ENCODE measurements at places on chromosomes 4 and X.

- DNase-seq, result no peak
Measured at GRCh38 chr4:12421364-12421763, 992.7 kb upstream of the HS3ST1 start.

- DNase-seq, result no peak
Measured at GRCh38 chr4:53233114-53233795, 132.6 kb downstream of the SCFD2 start.

GRCh38 chrX:96182366-96182765, 502.3 kb upstream of the DIAPH2 start:
- DNase-seq, result no peak

DNA sequence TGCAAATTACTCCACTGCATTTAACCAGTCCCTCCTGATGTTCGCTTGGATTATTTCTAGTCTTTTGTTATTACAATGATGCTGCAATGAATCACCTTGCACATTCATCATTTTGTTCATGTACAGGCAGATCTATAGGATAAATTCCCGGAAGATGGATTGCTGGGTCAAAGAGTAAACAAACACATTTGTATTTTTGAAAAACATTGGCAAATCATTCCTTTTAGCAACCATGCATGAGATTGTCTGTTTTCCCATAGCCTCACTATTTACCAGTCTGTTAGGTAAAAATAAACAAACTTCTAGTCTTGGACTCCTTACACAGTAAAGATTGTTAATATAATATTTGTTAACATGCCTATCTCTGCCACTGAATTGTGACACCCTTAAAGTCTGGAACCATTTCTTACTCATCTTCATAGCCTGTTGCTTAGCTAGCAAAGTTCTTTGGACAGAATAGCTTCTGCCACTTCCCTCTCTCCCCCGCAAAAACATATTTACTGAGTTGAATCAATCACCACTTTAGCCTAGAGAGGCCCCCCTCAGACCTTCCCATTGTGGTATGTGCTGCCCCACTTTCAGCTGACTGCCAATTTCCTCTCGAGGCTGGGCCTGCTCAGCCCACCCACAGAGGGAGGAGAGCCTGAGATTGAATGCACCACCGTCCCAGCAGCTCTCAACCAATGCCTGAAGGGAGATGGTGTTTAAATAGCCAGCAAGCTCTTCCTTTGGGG, 108.4 kb upstream of the ATXN3L start:
- DNase-seq, result no peak

DNA sequence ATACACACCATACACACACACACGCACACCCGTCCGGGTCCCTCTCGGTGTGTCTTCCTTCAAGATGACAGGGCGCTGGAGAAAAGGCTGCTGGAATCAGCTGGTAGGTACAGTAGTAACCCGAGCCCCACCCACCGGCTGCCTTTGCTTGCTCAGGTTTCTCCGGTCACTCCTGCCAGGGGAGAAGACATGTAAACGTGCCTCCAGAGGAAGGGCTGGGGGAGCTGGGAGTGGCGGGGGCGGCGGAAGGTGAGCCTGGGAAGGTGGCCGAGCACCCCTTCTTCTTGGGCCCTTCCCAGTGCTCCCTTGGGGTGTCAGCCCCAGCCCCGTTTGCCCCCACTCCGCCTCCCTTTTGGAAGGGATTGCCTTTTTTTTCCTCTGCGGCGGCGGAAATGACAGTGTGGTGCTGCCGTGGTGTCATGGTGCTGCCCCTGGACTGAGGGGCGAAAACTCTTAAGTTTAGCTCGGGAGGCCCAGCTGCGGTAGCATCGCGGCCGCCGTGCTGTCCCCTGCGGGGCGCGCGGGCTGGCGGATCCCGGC, at the start of gene MID2:
TSS of gene MID2 (plus strand) at position 169 of the 540 bp plus-strand sequence. CDS start 561 bp downstream, outside the sequence.
- DNase-seq, result peak; percentile 7

DNA sequence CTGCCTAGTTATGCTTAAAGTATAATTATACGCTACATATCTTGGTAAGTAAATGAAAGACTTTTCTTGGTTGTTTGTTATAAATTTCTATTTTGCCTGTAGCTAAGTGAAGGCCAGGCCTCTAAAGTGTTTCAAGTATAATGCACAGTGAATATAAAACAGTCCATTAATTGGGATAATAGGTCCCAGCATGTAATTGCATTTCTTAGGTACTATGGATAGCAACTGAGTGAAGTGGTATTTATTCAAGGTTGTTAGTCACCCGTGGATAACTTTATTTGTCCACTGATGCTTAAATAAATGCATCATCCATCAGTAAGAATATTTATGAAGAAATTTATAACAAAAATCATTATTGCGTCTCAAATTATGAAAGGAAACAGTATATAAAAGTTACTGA, 59.1 kb downstream of the TEX13C start:
- no peak for DNase-seq

DNA sequence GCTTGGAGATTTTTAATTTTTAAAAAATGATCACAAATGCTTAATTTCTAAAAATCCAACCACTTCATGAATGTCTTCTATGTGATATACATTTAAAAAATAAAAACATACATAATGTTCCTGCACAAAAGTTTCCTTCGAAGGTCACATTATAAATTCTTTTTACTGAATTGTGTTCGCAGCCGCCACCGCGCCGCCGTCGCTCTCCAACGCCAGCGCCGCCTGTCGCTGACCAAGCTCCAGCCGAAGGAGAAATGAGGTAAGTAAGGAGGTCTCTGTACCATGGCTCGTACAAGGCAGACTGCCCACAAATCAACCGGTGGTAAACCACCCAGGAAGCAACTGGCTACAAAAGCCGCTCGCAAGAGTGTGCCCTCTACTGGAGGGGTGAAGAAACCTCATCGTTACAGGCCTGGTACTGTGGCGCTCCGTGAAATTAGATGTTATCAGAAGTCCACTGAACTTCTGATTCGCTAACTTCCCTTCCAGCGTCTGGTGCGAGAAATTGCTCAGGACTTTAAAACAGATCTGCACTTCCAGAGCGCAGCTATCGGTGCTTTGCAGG, 48.8 kb upstream of the NEUROG2 start:
- no peak for DNase-seq

DNA sequence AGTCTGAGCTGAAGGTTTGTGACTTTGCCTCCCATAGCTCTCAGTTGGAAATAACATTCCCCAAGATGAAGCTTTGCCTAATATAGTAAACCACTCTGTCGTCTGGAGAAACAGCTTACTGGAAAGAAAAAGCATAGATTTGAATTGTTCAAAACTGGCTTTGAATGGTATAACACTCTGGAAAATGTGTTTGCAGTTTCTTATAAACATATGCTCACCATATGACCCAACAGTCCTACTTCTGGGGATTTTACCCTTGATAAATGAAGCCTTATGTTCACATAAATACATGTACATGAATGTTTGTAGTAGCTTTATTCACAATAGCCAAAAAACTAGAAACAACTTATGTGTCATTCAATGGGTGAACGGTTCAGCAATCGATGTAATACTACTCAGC, 10.2 kb downstream of the VEGFD start:
- DNase-seq, result no peak

DNA sequence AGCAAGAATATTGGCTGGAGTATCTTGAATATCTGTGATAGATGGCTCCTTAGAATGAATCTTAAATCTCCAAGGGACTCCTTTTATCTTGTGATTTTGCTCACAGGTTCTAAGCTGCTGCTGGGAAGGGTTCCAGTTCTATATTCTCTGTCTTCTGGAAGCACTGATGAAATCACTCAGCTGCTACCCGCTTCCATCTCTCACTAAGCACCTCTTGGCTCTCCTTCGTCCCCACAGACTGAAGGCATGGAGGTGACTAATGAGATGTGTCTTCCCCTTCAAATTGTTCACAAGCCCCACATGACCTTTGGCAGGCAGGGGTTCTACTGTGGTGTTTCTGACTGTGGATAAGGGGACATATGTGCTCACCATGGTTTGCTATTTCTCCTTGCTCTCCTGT, 75.9 kb downstream of the C4orf51 start:
- no peak for DNase-seq

DNA sequence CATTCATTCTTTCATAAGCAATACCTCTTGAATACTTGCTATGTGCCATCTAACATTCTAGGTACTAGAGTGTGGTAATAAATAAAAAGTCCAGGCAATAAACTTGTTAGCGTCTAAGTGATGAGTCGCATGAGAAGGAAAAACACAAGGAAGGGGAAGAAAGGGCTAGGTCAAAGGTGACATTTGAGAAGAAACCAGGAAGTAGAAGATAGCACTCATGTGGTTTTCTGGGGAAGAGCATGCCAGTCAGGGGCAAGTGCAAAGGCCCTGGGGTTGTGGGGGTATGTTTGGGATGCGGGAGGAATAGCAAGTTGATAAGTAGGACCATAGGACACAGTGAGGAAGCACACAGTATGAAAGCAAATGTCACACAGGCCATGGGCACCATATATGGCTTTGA, 157.0 kb downstream of the TSPAN5 start:
- no peak for DNase-seq

DNA sequence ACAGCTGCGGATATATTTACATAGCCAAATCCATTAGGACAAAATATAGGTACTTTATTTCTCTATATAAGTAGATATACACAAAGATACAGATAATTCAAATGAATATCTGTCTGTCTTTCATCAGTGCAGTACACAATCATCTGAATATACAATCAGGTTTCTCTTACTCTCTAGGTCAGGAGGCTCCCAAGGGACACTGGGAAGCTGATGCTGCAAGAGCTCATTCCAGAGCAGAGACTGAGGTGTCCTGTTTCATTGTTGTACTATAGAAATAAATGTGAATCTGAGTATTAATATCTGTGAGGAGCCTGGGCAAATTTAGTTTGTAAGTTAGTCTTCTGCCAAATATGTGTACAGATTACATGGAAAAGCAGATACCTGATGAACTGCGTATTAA, 4.2 kb downstream of the TLL1 start:
- DNase-seq, result no peak

DNA sequence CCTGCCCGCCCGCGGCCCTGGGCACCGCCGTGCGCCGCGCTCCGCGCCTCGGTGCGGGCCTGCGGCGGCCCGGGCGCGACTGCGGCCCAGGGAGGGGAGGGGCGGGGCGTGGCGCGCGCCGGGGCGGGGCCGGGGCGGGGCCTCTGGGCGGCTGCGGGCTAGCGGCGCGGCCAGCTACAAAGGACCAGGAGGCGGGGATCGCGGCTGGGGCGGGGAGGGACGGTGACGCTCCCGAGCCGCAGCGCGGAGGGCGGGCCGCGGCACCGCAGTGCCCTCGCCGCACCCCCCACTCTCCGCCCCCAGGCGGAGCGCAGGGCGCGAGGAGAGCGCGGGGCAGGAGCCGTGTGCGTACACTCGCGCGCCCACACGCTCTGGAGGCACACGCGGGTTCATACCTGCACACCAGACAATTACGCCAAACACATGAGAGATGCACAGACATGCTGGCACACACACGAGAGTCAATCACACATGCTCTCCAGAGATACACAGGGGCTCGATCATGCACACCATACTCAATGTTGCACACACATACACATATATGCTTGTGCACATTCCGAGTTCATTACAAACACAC, at the start of gene CRMP1:
TSS of gene CRMP1 (minus strand) at position 83 of the 577 bp plus-strand sequence. CDS start 117 bp downstream, outside the sequence.
- DNase-seq, result no peak

DNA sequence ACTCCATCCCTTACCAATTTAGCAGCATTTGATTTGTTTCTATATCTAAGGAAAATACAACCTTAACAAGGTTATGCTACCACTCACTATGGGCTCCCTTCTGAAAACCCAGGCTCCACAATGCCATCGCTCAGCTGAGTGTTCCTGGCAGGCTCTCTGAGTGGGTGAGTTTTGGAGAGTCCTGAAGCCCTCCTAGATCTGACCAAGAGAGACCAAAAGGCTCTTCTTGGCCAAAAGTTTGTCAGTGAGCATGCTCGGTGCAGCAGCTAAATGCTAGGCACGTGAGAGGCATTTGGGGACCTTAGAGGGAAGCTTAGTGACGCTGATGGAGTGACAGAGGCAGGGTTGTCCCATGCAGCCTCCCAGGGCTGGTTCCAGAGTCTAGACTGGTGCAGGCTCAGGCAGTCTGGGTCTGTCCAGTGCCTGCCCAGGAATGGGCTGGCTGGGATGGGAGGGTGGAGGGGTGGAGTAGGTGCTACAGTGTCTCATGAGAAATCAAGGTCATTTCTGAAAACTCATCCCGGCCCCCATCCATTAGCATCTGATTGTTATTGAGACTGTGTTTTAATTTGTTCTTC, 346.8 kb downstream of the NR3C2 start:
- no peak for DNase-seq

DNA sequence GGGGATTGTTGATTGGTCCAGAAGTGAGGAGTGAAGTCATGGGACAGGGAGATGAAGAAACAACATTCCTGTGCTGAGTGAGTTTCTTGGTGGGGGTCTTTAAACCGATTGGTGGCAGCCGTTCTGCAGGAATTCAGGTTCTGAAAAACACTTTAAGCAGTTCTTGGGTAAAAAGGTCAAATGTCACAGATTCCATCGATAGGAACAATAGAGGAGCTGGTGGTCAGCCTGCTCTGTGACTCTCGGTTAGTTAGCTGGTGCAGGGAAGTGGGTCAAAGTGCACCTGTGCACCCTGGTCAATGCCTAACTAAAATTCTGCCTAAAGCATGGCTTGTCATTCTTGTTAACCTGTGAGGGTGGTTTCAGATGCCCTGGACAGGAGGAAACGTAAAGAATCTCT, 34.6 kb upstream of the MGST2 start:
- no peak for DNase-seq

DNA sequence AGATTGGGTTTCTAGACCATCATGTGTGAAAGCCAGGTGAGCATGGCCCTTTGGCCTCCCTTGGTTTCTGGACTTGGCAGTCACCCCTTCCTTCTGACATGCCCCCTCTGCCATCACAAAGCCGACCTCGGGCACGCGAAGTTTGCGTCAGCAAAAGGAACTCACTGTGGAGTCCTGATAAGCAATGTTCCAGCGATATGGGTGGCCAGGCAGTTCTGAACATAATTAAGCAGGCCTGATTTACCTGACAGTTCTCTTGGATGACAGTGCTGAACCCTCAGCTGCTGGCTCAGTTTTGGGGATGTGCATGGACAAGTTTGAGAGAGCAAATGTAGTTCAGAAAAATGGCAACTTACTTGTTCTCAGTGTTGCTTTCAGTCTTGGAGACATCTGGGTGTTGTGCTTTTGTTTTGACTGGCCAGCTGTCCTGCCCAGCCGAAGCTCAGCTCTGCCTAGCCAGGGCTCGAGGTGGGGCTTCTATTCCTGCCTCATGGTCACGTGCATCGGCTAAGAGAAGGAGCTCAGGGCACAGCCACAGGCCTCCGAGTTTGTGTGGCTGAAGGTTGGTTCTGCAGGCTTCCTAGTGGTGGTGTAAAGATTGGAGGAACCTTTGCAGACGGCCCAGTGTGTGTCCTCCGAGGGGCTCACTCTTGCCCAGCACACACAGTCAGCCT, 78.3 kb downstream of the CLDN34 start:
- DNase-seq, result no peak

GRCh38 chrX:63652086-63652765, 132.8 kb downstream of the ARHGEF9 start:
- no peak for DNase-seq

Data from NCI-H1436 treated with DMSO at 0.1 percent for 48 hours (cell line).